ENCODE measurements at places on chromosomes 2 and 18.

- DNase-seq: no peak
These were observed 7.2 kb upstream of the ABCA12 start for GRCh38 chr2:215145611-215146010.

- no peak for DNase-seq
These were observed 187.4 kb downstream of the ALK start for GRCh38 chr2:29733965-29734364.

GRCh38 chr18:31686572-31686971 lies 2.2 kb upstream of the B4GALT6 start:
- DNase-seq: no peak

DNA sequence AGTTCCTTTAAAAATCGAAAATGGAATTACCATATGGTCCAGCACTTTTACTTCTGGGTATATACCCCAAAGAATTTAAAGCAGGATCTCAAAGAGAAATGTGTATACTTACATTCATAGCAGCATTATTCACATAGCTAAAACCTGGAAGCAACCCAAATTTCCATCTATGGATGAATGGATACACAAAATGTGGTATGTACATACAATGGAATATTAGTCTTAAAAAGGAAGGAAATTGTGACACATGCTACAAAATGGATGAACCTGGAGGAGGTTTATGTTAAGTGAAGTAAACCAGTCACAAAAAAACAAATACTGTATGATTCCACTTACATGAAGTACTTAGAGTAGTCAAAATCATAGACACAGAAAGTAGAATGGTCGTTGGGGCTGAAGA lies 147.9 kb upstream of the LTBP1 start:
- peak; percentile 47 for DNase-seq

- peak; percentile 29 for DNase-seq
These were observed 217.2 kb downstream of the TNS1 start for GRCh38 chr2:217785544-217786045.

- no peak for DNase-seq
These were observed 16.0 kb downstream of the INSIG2 start for GRCh38 chr2:118103951-118104940.

- DNase-seq: no peak
These were observed 280.5 kb downstream of the AGAP1 start for GRCh38 chr2:235774153-235774870.

GRCh38 chr2:14557916-14558315 lies 74.6 kb upstream of the LRATD1 start:
- no peak for DNase-seq

DNA sequence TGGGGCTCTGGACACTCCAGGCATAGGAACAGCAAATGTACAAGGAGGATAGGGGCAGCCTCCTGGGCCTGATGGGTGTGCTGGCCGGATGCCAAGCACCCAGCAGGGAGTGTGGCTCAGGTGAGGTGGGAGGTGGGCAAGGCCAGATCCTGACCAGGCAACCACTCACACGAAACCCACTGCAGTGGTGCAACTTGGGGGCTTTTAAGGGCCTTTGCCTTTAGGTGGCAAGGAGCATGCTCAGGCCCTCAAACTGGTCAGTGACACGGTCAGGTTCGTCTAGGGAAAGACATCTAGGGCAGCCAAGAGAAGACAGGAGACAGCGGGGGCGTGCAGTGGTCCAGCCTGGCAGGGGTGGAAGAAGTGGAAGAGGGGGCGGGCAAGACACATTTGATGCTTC lies 18.4 kb upstream of the TEX51 start:
- no peak for DNase-seq

DNA sequence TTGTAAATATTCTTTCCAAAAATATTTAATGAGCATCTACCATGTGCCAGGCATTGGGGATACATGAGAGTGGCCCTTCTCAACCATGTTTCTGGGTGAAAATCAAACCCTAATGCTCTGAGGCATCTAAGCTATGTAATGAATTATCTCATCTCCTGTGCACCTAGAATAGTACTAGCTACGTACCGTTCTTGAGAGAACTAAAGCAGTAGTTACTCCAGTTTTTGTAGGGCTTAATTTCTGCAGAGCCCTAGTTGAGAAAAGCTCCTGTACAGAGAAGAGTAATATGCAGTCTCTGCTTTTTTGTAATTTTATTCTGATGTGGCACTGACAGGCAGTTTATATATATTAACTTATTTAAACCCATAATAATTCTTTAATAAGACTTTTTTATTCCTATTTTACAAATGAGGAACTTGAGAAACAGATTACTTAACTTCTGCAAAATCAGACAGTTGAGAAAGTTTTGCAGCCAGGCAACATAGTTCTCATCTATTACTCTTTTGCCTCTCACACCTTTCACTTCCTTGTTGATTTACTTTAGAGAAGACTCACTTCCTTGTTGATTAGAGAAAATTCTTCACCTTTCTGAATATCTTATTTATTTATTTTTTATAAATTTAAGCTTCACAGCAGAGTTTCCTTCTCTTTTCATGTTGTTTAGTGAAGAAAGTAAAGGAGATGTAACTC lies 3.1 kb downstream of the SPOPL start:
- no peak for DNase-seq

DNA sequence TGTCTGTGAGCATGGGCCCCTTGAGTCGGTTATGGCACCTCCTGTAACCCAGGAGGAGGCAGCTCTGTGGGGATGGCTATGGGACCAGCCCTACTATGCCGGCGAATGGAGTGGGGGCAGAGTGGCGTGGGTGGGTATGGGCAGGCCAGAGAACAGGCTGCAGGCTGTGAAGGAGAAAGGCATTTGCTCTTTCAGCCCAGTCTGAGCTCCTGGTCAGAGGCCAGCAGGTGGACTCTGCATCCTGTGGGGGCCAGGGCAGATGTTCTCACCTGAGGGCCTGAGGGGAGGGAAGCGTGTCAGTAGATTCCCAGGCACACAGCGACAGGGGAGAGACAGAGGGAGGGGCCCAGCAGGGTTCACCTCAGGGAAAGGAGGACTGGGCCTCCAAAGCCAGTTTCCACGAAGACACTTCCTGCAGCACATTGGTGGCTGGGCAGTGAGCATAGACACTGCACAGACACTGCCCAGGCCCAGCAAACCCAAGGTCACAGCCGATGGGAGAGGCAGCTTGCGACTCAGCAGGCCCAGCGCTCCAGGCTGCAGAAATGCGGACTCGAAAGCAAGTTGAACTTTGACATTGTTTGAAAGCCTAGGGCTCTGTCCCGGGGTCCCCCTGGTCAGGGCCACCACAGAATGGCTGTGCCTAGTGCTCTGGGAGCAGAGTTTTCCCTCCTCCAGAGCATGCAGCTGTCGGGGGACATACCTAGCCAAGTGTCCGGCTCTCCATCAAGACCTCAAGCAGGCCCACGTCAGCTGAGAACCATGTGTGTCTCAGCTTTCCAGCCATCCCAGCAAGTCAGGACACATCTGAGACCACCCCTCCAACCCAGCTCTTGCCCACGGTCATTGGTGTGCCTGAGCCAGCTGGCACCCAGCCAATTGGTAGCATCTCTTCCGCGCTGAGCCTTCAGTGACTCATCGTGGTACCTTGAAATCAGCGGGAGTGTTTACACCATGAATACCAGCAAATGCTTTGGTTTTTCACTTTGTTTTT lies 53.8 kb downstream of the TGOLN2 start:
- peak; percentile 84 for DNase-seq

DNA sequence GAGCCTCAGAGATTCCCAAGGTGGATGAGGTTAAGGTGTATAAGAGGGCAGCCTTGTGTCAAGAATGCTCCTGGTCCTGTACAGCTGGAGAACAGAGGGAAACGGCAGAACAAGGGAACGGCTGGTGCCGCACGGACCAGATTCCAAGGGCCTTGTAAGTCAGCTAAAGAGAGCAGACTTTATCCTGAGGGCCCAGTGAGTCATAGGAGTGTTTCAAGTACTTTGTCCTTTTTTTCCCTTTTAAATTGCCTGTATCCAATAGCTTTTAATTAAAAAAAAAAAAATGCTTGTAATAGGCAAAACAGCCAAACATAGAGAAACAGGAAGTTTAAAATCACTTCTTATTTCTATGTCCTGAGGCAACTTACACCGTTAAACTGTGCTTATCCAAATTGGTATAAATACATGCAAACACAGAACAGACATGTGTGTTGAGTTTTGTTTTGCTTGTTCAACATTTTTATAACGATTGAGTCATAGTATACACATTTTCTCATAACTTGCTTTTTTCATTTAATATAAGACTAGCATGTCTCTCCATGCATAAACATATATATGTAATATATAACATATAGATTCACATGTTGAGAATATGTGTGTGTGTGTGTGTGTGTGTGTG lies 42.1 kb upstream of the EVA1A start:
- DNase-seq: no peak

DNA sequence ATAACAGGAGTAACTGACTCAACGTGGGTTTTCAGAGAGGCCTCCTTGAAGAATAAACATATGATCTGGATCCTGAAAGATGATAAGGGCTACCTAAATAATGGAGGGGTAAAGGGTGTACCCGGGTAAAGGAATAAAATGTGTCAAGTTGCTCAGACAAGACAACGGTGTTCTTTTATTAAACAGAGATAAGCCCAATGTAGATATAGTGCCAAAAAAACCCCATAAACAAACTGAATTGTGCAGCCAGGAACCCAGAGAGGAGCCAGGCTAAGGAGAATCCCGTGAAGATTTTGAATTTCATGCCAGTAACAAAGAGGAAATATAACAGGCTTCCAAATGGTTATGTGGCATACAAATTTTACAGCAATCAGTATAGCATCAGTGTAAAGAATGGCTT lies 618.2 kb downstream of the CPS1 start:
- DNase-seq: no peak

GRCh38 chr2:201984800-201985525 lies 48.7 kb upstream of the FZD7 start:
- DNase-seq: no peak

DNA sequence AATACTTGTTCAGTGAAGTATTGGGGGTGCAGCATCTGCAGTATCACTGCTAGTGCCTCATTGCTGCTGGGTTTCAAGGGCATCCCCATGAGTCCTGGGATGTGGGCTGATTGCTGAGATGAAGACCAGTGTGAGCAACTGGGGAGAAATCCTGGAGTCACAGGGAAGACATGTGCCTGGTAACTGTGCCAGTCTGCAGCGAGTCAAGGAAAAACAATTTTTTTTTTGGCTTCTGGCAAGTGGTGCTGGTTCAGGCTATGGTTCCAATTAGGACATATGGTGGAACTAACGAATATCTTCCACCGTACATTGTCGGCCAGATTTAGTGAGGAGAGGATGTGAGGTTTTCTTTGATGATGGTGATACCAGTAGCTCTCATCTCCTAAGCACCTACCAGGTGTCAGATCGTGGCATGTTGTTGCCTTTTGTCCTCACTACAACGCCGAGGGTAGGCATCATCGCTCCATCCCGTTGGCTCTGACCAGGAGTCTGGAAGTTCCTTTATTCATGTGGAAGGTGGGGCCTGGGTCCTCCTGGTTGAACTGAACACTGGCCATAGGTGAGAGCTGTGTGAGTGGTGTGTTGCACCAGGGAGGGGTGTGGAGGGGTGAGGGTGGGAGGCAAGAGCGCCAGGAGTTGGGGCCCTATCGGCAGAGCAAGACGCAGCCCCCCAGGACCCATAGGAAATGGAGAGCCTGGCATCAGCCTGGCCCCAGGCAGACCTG lies 118.0 kb upstream of the HS6ST1 start:
- no peak for DNase-seq

- no peak for DNase-seq
These were observed 49.9 kb downstream of the KLF7 start for GRCh38 chr2:207115715-207116364.

- DNase-seq: no peak
These were observed 52.7 kb downstream of the MAP2 start for GRCh38 chr2:209476367-209477208.

DNA sequence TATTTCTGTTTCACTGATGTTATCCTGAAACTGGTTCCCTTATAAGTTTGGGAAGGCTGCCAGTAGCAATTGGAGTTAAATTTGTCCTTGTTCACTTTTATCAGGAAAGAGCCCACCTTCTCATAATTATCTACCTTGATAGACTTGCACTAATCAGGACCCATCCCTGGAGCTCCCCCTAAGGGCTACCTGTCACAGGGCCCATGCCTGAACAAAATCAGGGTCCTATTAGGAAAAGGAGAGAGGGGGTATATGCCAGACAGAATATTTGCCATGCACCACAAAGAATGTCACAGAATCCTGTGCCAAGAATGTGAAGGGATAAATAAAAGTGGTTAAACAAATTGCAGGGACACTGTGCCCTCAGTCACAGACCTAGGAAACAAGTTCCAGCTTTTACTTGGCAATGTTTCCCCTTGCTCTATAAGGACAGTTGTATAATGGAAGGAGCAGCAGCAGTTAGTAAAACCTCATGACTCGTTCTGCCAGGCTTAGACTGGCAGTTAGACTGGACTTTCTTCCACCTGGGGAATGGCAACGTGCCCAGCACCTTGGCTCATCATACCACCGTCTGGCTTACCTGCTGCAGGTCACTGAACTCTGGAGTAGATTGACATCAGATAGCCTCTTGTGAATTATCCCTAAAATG lies 32.3 kb upstream of the VWC2L start:
- no peak for DNase-seq

- no peak for DNase-seq
These were observed 34.9 kb downstream of the FAM110C start for GRCh38 chr2:11248-11941.

- no peak for DNase-seq
These were observed 1.2 kb downstream of the ST3GAL5 start for GRCh38 chr2:85887566-85888019.

GRCh38 chr18:48959551-48959920 lies 8.8 kb upstream of the SMAD7 start:
- DNase-seq: no peak

- no peak for DNase-seq
These were observed 238.0 kb upstream of the COPS8 start for GRCh38 chr2:236847538-236848263.

DNA sequence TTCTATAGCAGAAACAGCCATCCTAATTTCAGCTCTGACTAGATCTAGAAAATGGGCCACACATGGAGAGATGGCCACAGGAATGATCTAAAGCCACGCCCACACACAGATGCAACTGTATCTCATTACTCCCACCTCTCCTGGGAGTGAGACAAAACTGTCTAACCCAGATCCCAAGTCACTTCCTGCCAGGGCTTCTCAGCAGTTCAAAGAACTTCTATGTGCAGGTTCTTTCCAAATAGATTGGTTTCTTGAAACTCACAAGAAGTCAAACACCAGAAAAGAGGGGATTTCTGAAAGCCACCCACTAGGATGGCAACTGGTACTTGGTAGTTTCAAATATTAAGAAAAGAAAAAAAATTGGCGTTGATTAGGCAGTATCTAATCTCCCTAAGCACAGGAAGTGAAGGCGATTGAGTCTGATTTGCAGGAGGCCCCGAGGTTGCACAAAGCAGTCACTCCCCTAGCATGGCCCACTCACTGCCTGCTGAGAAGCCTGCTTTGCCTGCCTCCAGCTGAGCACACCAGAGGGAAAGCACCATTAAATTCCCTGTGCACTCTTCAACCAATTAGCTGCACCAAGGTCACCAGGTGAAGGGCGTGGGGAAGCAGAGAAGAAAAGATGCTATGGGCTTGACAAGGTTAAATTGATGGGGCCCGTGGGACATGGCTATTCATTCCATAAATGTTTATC lies 51.1 kb downstream of the PAPOLG start:
- peak; percentile 49 for DNase-seq

GRCh38 chr2:105344704-105345345 lies 7.5 kb downstream of the C2orf49 start:
- no peak for DNase-seq
